ENCODE measurements at places on chromosomes 5 and 9. TPM values are rescaled to one million over a fixed set of nuclear protein-coding genes. Genes with fewer than 3 reads are reported as not detected.

GRCh38 chr5:176711883-176712282 is 64.6 kb downstream of the TSPAN17 start:
- no peak for DNase-seq

DNA sequence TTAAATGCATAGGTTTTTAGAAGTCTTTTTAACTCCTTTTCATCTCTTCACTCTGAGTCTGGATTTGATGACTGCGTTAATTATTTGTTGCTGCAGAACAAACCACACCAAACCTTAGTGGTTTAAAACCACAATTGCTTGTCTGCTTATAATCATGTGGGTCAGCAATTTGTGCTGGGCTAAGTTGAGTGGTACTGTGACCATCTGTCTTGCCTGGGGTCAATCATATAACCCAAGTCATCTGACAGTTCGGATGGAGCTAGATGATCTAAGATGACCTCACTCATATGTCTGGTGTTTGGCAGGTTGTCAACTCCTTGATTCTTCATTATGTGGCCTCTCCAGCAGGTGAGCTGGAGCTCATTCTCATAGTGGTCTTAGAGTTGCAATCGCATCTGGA is 219.1 kb upstream of the ELAVL2 start:
- no peak for DNase-seq

Gene THBS4
- total RNA-seq = 0.27 TPM

Gene PDCD1LG2
- 0.15 TPM for total RNA-seq

Gene FBP2
- not detected for total RNA-seq
